ENCODE measurements at places on chromosomes 3 and 15.

DNA sequence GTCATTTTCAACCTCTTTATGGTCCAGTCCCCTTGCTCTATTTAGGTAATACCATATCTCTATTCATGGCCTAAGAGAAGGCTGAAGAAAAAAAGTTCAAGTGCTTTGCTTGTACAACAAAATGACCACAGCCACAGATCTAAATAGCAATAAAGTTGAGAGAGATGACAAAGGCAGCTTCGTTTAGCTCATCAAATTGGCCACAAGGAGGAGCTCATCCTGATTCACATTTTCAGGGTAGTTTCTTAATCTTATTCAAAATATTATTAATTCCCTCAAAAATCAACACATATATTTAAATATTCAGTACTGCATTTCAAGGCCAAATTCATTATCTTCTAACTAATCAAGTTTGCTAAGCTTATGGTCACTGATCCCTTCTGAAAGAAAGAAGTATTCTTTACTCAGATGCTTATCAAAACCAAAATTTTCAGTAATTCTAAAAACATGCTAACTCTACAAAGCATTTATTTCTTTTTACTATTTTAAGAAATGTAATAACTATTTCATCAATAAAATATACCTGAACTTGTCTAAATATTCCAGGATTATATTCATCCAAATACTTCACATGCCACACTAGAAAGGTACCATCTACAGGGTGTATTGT, 85.5 kb downstream of the DMXL2 start:
- no peak overlapping the region for H3K4me3 ChIP-seq
- no peaks in the 10 kb centered on the region for H3K27me3 ChIP-seq
- H3K36me3 ChIP-seq: no peaks in the 10 kb centered on the region

DNA sequence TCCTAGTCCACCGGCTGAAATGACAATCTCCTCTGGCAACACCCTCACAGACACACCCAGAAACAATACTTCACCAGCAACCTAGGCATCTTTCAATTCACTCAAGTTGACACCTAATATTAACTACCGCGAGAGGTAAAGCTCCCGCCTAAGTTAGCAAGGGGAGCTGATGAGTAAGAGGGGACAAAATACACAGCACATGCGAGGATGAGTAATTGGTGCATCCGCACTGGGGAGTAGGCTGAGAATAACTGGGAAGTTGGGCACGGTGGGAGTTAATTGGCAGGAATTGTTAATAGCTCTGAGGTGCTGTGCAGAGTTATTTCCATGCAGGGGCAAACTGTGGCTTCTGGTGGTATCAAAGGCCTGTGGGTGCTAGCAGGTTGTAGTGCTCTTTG, 14.5 kb upstream of the PLD1 start:
- peak overlapping the region; percentile 28 for H3K4me3 ChIP-seq

GRCh38 chr3:122989856-122990575, 37.5 kb downstream of the SEMA5B start:
- H3K4me1 ChIP-seq: 0 out of 2 replicates have a peak, but pooled peaks cover 2% of the 10 kb centered on the region
- H3K4me3 ChIP-seq: no peak overlapping the region
- no peak overlapping the region for H3K27ac ChIP-seq

DNA sequence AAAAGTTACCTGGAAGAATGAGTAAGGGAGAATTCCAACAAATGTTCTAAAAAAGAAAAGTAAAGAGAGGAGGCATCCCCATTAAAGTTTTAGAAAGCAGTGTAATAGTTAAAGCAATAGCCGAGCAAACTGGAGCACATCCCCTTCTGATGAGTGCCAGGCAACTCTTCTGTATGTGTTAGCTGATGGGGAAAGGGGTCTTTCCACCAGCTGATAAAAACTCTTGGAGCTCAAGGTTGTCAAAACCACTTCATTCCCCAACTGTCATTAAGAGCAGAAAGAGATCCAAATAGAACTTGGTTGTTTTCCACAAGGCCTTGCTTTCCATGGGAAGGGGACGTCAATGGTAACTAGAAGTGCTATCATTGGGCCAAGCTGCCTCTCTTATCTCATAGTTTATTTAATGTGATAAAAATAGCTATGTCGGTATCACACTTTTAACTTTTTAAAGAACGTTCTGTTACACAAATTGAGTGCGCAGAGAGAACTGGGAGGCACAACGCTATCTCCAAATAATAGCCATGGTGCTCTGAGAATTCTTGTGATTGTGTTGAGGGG, 116.9 kb downstream of the POLR2M start:
- no peaks in the 10 kb centered on the region for H3K36me3 ChIP-seq
- DNase-seq: no peak
- H3K27me3 ChIP-seq: peaks cover 21% of the 10 kb centered on the region
- no peak overlapping the region for H3K4me3 ChIP-seq

DNA sequence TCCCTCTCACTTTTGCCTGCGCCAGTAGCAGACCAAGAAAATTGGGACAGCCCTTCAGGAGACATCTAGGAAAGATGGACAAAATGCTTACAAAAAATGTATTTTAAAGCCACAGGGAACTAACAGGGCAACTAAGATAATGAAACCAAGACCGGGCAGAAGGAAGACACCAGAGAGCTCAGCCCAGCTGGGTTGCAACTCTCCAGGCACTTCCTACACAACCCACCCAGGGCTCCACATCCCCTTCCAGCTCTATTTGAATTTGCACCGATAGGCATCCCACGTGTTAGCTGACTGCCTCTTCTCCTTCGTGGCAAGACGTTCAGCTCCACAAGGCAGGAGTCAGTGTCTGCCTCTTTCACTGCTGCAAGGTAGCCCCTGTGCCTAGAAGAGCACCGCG, 6.6 kb upstream of the ATP10A start:
- H3K4me3 ChIP-seq: no peak overlapping the region
- 0 out of 2 replicates have a peak, but pooled peaks cover 2% of the 10 kb centered on the region for H3K27me3 ChIP-seq
- DNase-seq: no peak

- no peaks in the 10 kb centered on the region for H3K4me1 ChIP-seq
- H3K36me3 ChIP-seq: no peaks in the 10 kb centered on the region
- no peak for DNase-seq
- H3K4me3 ChIP-seq: no peak overlapping the region
- H3K27me3 ChIP-seq: no peaks in the 10 kb centered on the region
These were observed 241.6 kb downstream of the ZNF621 start for GRCh38 chr3:40766396-40766795.

DNA sequence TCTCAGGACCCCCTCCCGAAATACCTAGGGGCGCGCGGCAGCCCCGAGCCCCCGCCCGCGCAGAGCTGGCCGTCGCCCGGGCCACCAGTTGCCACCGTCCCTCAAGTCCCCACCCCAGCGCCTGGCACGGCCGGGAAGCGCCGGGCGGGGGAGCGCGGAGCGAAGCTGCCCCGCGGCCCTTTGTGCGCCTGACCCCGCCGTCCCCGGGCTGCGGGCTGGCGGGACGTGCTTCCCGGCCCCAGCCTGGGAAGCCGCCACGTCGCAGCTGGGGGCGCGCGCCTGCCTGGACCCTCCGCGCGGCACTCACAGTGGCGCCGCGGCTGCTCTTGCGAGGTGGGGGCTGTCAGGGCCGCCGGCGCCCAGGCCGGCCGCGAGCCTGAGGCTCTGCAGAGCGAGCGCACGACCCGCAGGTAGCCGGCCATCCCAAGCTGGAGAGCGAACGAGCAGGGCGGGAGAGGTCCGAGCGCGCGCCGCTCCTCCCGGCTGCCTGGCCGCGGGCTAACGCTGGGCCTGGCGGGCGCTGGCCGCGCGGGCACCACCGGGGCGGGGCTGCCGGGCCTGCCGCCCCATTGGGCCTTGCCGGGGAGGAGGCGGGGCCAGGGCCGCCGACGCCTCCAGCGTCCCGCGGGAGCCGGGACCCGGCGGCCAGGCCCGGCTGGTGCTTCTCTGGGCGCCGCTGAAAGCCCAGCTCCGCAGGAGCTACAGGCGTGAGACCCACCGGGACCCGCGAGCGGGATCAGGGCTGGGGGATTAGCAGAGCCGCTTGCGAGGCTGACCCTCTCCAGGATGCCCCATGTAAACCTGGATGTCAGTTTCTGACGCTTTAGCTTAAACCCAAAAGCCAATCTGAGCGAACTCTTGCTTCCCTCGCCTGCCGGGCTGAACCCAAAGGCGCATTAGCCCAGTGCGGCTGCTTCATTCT, at the start of gene IDH2:
Gene IDH2 (minus strand): TSS at position 500 of the 922 bp plus-strand sequence. CDS start 78 bp downstream, at position 422.
- H3K36me3 ChIP-seq: no peaks in the 10 kb centered on the region
- H3K27me3 ChIP-seq: no peaks in the 10 kb centered on the region
- peak; percentile 59 for DNase-seq
- H3K4me3 ChIP-seq: peak within 1 kb of the TSS; percentile 80
- H3K4me1 ChIP-seq: peaks cover 89% of the 10 kb centered on the region

- DNase-seq: no peak
- H3K27me3 ChIP-seq: no peaks in the 10 kb centered on the region
- no peak overlapping the region for H3K4me3 ChIP-seq
- H3K4me1 ChIP-seq: peaks cover 22% of the 10 kb centered on the region
- no peaks in the 10 kb centered on the region for H3K36me3 ChIP-seq
- H3K27ac ChIP-seq: 0 out of 2 replicates have a peak overlapping the region, but pooled peaks have one; percentile 11
These were observed 43.9 kb downstream of the NR2C2 start for GRCh38 chr3:14991151-14991742.

DNA sequence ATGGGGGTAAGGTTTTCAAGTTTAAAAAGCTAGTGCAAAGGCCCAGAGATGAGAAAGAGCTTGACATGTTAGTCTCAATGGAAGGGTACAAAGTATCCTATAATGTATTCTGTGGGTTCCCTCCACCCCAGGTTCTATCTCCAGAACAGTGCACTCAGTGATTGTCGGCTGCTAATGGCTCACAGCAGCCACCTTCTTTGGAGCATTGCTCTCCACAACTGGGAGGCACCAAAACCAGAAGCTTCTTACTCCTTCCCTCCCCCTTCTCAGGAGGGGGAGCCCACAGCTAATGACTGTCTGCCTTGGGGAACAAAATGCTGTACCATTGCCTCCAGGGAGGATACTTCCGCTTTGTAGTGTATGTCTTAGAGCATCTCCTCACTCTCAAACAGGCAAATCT, 439.4 kb upstream of the RBMS3 start:
- H3K36me3 ChIP-seq: no peaks in the 10 kb centered on the region
- no peak overlapping the region for H3K27ac ChIP-seq
- no peaks in the 10 kb centered on the region for H3K4me1 ChIP-seq
- DNase-seq: no peak
- H3K4me3 ChIP-seq: no peak overlapping the region

GRCh38 chr15:75702436-75702835, 10.2 kb downstream of the CSPG4 start:
- H3K36me3 ChIP-seq: no peaks in the 10 kb centered on the region
- H3K27me3 ChIP-seq: no peaks in the 10 kb centered on the region
- H3K4me1 ChIP-seq: peaks cover 9% of the 10 kb centered on the region
- no peak for DNase-seq
- no peak overlapping the region for H3K27ac ChIP-seq

DNA sequence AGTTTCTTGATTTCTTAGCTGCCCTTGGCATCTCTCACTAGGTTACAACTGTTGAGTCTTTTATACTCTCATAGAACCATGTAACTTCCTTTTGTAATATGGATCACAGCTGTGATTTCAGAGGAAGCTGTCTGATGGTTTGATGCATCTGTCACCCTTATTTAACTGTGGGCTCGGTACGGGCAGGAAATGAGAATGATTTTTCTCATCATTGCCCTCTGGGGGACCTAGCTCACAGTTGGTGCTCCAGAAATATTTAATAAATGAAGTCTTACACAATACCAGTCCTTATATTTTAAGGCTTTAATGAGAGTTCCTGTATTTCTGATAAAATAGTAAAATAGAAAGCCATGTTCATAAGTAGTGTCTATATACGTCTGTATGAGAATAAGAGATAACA, 151.2 kb downstream of the EBLN2 start:
- peaks cover 7% of the 10 kb centered on the region for H3K27me3 ChIP-seq
- H3K36me3 ChIP-seq: no peaks in the 10 kb centered on the region
- no peak for DNase-seq
- no peaks in the 10 kb centered on the region for H3K4me1 ChIP-seq
- no peak overlapping the region for H3K4me3 ChIP-seq

GRCh38 chr3:158735296-158736033, 3.2 kb upstream of the RARRES1 start:
- H3K36me3 ChIP-seq: 0 out of 2 replicates have a peak, but pooled peaks cover 8% of the 10 kb centered on the region
- H3K4me1 ChIP-seq: peaks cover 17% of the 10 kb centered on the region
- H3K4me3 ChIP-seq: no peak overlapping the region

- H3K36me3 ChIP-seq: no peaks in the 10 kb centered on the region
- H3K27me3 ChIP-seq: no peaks in the 10 kb centered on the region
- H3K4me1 ChIP-seq: no peaks in the 10 kb centered on the region
These were observed 311.5 kb upstream of the DCBLD2 start for GRCh38 chr3:99212969-99213368.

GRCh38 chr3:138114431-138114918, 933 bp downstream of the DZIP1L start:
- peaks cover 13% of the 10 kb centered on the region for H3K4me1 ChIP-seq
- no peak for DNase-seq
- no peaks in the 10 kb centered on the region for H3K27me3 ChIP-seq
- peak overlapping the region; percentile 91 for H3K4me3 ChIP-seq

GRCh38 chr15:81643771-81644170, 269.8 kb upstream of the TMC3 start:
- no peak for DNase-seq
- H3K4me1 ChIP-seq: no peaks in the 10 kb centered on the region

- H3K27ac ChIP-seq: no peak overlapping the region
- no peak overlapping the region for H3K4me3 ChIP-seq
- DNase-seq: no peak
These were observed 68.2 kb upstream of the VGLL4 start for GRCh38 chr3:11711876-11712275.

DNA sequence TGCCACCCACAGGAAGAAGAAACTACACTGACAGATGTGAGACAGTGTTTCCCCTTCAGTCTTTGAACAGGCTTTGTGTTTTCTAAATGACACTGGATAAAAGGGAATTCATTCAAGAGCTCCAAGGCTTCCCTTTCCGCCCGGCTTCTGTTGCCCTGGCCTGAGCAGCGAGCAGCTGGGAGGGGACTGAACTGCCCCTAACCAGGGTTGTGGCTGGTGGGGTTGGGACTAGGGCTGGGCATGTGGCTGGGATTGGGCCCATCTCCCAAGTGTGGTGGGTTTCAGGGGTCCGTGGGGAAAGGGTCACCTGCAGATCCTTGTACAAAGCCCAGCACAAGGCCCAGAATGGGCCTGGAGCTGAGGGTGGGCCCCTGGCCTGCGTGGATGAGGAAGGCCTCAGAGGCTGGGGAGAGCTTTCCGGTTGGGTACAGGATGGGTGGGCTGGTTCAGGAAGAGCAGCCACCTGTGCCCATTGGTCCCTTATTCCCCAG, 10.4 kb downstream of the VILL start:
- no peaks in the 10 kb centered on the region for H3K27me3 ChIP-seq
- no peak for DNase-seq
- H3K4me1 ChIP-seq: peaks cover 7% of the 10 kb centered on the region
- H3K4me3 ChIP-seq: no peak overlapping the region

- H3K4me3 ChIP-seq: no peak overlapping the region
- no peak for DNase-seq
- no peaks in the 10 kb centered on the region for H3K27me3 ChIP-seq
- peaks cover 3% of the 10 kb centered on the region for H3K36me3 ChIP-seq
These were observed 112.6 kb downstream of the UACA start for GRCh38 chr15:70650567-70651302.

- H3K4me1 ChIP-seq: peaks cover 38% of the 10 kb centered on the region
- no peaks in the 10 kb centered on the region for H3K36me3 ChIP-seq
- no peaks in the 10 kb centered on the region for H3K27me3 ChIP-seq
These were observed 72.5 kb downstream of the TM2D3 start for GRCh38 chr15:101579631-101580163.
